ENCODE measurements at places on chromosomes 3 and 15.

- H3K36me3 ChIP-seq = no peaks in the 10 kb centered on the region
- H3K4me3 ChIP-seq = no peak overlapping the region
- peaks cover 14% of the 10 kb centered on the region for H3K4me1 ChIP-seq
- DNase-seq = no peak
Observed at GRCh38 chr3:177111541-177111949, 85.7 kb downstream of the TBL1XR1 start.

DNA sequence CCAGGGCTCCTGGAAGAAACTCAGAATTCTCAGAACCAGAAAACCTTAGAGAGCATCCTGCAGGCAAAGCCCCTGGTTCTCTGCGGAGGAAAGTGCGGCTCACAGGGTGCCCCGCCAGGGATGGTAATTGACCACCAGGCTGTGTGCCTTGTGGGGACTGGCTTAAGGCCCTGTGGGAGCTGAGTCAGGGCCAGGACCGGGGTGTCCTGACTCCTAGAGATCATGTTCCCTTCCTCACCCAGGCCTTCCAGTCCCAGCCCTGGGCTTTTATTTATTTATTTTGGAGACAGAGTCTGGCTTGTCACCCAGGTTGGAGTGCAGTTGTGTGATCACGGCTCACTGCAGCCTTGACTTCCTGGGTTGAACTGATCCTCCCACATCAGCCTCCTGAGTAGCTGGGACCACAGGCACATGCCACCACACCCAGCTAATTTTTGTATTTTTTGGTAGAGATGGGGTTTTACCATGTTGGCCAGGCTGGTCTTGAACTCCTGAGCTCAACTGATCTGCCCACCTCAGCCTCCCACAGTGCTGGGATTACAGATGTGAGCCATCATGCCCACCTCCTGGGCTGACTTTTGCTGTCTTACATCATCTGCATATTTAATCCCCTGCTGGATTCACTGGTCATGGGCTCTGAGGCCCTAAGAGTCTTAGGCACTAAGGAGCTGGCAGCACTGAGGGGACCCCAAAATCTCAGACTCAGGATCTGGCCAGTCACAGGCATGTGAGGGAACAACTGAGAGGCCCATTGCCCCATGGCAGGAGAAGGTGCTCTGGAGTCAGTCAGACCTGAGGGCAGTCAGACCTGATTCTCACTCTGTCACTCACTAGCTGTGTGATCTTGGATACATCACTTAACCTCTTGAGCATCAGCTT, 20.4 kb upstream of the LAMP3 start:
- H3K27me3 ChIP-seq = no peaks in the 10 kb centered on the region
- H3K36me3 ChIP-seq = no peaks in the 10 kb centered on the region
- peak; percentile 25 for DNase-seq
- H3K4me1 ChIP-seq = no peaks in the 10 kb centered on the region

DNA sequence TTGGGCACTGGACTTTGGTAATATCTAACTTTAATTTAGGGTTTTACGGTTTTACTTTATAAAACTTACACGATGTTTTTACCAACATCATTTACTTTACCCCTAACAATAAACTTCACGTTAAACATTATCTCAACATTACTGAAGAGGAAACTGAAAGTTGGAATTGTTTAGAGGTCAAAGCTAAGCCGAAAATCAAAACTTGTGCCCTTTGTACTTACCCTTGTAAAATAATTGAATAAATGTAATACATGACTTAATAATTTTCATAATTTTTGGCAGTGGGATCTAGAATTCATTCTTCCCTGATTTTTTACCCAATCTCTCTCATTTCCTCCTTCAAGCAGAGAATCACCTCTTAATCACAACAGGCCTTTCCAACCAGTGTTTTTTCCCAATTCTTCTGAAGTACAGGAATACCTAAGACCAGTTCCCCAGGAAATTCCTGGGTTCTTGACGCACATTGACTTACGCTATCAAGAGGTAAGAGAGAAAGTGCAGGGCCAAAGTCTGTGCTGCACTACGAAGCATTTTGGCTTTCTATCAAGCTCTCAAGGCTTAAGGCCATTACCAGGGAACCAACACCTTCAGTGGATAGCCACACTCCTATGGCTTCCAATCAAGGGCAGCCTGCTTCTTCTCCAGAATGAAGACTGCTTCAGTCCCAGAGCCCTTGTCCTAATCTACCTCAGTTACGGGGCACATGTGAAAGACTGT, 11.9 kb upstream of the SEMA6D start:
- no peaks in the 10 kb centered on the region for H3K36me3 ChIP-seq
- no peak overlapping the region for H3K4me3 ChIP-seq
- DNase-seq = no peak

GRCh38 chr3:153749070-153749610, 372.1 kb upstream of the ARHGEF26 start:
- no peak overlapping the region for H3K4me3 ChIP-seq
- H3K27me3 ChIP-seq = no peaks in the 10 kb centered on the region
- no peak for DNase-seq
- H3K4me1 ChIP-seq = peaks cover 3% of the 10 kb centered on the region
- no peaks in the 10 kb centered on the region for H3K36me3 ChIP-seq

DNA sequence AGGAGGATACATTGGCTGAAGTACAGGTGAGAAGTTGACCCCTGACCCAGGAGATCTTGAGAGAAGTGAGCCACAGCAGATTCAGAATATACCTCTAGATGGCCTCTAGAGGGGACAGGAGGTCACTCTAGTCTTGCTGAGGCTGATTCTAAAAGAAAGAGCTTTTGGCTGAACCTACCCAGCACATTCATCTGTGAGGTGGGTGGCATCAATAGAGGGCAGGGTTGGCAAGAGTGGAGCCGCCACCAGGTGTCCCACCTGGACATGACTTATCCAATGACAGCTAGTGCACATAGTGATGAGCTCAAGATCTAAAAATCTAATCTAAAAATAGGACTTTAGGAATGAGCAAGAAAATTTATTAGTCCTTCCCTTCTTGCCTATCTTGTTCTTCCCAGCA, 51.6 kb downstream of the CYP19A1 start:
- no peak overlapping the region for H3K4me3 ChIP-seq
- no peaks in the 10 kb centered on the region for H3K4me1 ChIP-seq
- no peak overlapping the region for H3K27ac ChIP-seq
- no peaks in the 10 kb centered on the region for H3K27me3 ChIP-seq
- DNase-seq = no peak
- H3K36me3 ChIP-seq = no peaks in the 10 kb centered on the region

- no peaks in the 10 kb centered on the region for H3K36me3 ChIP-seq
- H3K4me1 ChIP-seq = no peaks in the 10 kb centered on the region
- no peaks in the 10 kb centered on the region for H3K27me3 ChIP-seq
- H3K27ac ChIP-seq = no peak overlapping the region
- no peak for DNase-seq
Observed at GRCh38 chr3:126135071-126135405, 45.3 kb downstream of the ALDH1L1 start.

DNA sequence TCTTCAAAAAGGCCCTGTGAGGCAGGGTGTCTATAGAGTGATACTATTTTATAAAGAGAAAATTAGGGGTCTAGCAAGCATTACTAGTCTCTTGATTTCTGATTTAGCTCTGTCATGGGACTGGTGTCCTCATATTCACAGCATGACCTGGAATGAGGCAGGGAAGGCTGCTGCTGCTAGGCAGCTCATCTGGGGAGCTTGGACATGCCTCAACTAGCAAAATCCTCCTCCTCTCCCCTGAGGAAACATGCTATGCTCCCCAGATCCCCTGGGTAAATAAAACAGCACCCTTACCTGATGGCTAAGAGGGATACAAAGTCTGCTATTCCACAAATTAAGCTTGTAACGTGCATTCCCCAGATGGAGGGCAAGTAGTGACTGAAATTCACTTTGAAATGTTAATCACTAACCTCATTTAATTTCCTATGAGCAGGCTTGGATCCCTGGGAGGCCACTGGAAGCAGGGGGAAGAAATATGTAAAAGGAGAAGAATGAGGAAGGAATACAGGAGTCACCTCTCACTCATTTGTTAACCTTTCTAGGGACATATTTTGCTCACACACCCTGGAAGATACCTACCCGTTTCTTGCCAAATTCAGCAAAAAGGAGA, 709.4 kb downstream of the SQOR start:
- no peaks in the 10 kb centered on the region for H3K36me3 ChIP-seq
- no peaks in the 10 kb centered on the region for H3K4me1 ChIP-seq
- no peaks in the 10 kb centered on the region for H3K27me3 ChIP-seq

- H3K27me3 ChIP-seq = no peaks in the 10 kb centered on the region
- H3K4me3 ChIP-seq = no peak overlapping the region
- no peaks in the 10 kb centered on the region for H3K36me3 ChIP-seq
Observed at GRCh38 chr3:161848376-161848775, 351.8 kb downstream of the OTOL1 start.

DNA sequence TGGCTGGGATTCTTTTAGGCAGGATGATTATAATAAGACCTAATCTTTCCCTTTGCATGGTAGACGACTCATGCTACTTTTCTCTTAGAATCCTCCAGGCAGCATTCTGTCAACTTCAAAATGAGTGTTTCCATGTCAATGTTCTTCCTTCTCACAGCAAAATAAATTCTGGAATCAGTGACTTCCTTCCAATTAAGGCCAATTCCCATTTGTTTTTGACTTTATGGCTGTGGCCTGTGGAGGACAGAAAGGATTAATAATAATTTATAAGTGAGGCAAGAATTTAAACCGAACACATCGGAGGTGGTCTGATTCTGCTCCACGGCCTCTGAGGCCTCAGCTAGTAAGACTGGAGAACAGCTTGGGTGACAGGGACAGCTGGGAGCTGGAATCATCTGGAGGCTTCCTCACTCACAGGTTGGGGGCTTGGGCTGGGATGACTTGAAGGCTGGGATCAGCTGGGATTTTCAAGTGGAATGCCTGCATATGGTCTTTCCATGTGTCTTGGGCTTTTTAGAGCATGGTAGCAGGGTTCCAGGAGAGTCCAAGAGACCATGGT, 241.8 kb upstream of the MCTP2 start:
- no peak overlapping the region for H3K27ac ChIP-seq
- DNase-seq = no peak
- H3K36me3 ChIP-seq = no peaks in the 10 kb centered on the region
- H3K27me3 ChIP-seq = no peaks in the 10 kb centered on the region
- H3K4me1 ChIP-seq = no peaks in the 10 kb centered on the region

GRCh38 chr3:153967260-153967659, 153.9 kb upstream of the ARHGEF26 start:
- H3K27me3 ChIP-seq = no peaks in the 10 kb centered on the region
- DNase-seq = no peak
- H3K36me3 ChIP-seq = no peaks in the 10 kb centered on the region
- H3K4me1 ChIP-seq = no peaks in the 10 kb centered on the region

- no peaks in the 10 kb centered on the region for H3K4me1 ChIP-seq
- no peak overlapping the region for H3K27ac ChIP-seq
- no peaks in the 10 kb centered on the region for H3K36me3 ChIP-seq
- no peak overlapping the region for H3K4me3 ChIP-seq
- DNase-seq = no peak
- H3K27me3 ChIP-seq = no peaks in the 10 kb centered on the region
Observed at GRCh38 chr3:108134555-108134880, 43.7 kb upstream of the CD47 start.

DNA sequence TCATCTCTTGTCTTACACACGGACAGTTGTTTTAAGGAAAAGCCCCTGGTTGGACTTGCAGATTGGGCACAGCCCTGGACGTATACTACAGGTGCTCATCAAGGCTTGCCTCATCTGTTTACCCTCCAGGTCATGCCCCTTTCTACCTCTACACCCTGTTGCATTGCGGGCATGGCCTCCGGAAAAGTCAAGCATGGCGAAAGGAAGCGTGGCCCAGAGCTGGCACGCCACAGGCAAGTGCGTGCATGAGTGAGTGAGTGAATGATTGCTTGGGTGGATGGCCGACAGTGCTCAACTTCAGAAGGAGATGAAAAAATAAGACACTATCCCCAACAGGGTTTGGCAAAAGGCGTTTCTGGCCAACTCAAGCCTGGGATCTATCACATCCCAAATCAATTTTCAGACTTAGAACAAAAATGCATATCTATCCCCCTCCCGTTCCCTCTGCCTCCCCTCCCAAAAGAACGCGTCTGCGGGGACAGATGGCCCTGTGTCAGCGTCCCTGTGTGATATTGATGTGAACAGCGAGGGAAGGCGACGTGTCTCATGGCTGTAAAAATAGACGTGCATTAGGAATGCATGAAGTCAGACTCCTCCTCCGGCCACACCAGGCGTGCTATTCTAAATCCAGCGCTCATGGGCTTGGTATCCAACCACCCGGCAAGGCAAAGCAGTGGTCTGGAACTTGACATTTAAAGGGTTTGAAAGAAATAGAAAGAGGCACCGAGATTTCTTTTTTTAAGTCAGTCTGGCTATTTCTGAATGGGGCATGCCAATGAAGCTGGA, 96.0 kb downstream of the RPLP1 start:
- no peaks in the 10 kb centered on the region for H3K27me3 ChIP-seq
- no peak for DNase-seq
- no peak overlapping the region for H3K4me3 ChIP-seq
- H3K4me1 ChIP-seq = peaks cover 2% of the 10 kb centered on the region
- no peak overlapping the region for H3K27ac ChIP-seq
- no peaks in the 10 kb centered on the region for H3K36me3 ChIP-seq

- H3K27me3 ChIP-seq = no peaks in the 10 kb centered on the region
Observed at GRCh38 chr3:157532529-157533297, 29.5 kb upstream of the VEPH1 start.

- DNase-seq = no peak
- no peak overlapping the region for H3K4me3 ChIP-seq
- no peaks in the 10 kb centered on the region for H3K4me1 ChIP-seq
- H3K36me3 ChIP-seq = no peaks in the 10 kb centered on the region
Observed at GRCh38 chr15:67479781-67480505, 41.0 kb upstream of the C15orf61 start.

DNA sequence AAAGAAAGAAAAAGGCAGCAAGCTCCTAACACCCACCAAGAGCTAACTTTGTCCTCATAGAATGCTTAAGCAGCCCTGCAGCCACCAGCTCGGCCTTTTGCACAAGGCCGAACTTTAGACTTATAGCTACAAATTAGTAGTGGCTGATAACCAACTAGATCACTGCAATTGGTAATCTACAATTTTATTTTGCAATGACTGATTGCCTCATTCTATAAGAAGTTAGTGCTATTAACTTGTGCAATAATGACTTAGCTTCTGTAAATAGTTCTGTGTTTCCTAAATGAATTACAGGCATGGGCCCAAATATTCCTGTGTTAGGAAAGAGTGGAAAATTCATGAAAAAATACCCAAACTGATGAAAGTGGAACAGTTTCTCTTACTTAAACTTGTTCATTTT, 284.8 kb upstream of the CFAP20DC start:
- no peaks in the 10 kb centered on the region for H3K4me1 ChIP-seq
- H3K27ac ChIP-seq = no peak overlapping the region
- H3K4me3 ChIP-seq = no peak overlapping the region
- DNase-seq = no peak

DNA sequence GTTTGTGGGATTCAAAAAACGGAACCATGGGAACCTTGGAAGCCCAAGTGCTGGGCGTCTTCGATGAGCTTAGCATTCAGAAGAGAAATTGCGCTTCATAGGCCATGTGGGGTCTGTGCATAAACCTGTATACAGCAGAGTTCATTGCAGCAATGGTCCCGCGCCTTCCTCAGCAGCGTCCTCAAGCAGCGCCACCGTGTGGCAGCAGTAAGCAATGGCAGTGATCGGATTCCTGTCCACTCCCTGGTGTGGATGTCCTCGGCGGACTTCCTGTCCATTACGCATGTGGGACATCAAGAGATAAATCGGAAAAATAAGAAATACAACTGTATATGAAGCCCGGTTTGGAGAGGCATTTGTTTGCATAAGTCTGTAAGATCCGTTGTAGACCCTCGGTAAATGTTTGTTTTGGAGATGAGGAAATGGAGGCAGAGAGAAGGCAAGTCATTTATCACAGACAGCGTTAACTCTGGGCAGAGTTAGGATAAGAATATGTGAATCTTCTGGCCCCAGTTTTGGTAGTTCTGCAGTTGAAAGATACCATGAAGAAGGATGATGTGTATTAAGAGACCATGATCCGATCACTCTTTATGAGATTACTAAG, 57.7 kb downstream of the CNTN4 start:
- DNase-seq = no peak
- H3K4me3 ChIP-seq = no peak overlapping the region

All from prostate gland (tissue), 2 donors.